SK-N-SH treated with all-trans-retinoic acid at 6 μM for 48 hours (cell line): ENCODE measurements at places on chromosomes 16 and 17.

GRCh38 chr16:68357923-68358322, 47.1 kb downstream of the PRMT7 start:
- no peak for ATAC-seq

- no peak for ATAC-seq
Observed at GRCh38 chr16:67986949-67987348, 6.7 kb upstream of the DPEP3 start.

GRCh38 chr16:31108035-31108793, at the start of gene BCKDK:
Gene BCKDK (plus strand): TSS chr16:31108386. CDS start chr16:31109224, 838 bp downstream.
- ATAC-seq, result peak; percentile 98

GRCh38 chr16:30166202-30166902, 17.1 kb upstream of the CORO1A start:
- no peak for ATAC-seq

GRCh38 chr17:41393294-41393693, 4.1 kb downstream of the KRT31 start:
- ATAC-seq, result no peak

DNA sequence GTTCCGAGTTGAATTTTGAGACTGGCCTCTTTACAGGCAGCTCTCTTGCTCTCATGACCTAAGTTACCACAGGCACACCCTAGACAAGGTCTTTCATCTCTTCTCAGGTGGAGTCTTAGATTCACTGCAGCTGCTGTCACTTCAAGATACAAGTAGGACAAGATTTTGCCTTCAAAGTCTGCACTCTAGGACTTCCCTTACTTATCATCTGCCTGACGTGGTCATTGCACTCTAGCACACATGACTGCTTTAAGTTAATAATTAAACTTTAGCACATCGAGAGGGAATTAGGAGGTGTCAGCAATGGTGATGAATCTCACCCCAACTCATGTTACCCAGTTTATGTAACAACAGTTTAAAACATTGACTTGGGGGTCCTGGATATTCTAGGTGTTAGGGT, 25.6 kb downstream of the RNF135 start:
- no peak for ATAC-seq

- ATAC-seq, result peak; percentile 88
Observed at GRCh38 chr17:61927208-61928100, at the start of gene INTS2. Gene INTS2 (minus strand): TSS chr17:61927982. CDS start chr17:61926644, 1,338 bp downstream.

DNA sequence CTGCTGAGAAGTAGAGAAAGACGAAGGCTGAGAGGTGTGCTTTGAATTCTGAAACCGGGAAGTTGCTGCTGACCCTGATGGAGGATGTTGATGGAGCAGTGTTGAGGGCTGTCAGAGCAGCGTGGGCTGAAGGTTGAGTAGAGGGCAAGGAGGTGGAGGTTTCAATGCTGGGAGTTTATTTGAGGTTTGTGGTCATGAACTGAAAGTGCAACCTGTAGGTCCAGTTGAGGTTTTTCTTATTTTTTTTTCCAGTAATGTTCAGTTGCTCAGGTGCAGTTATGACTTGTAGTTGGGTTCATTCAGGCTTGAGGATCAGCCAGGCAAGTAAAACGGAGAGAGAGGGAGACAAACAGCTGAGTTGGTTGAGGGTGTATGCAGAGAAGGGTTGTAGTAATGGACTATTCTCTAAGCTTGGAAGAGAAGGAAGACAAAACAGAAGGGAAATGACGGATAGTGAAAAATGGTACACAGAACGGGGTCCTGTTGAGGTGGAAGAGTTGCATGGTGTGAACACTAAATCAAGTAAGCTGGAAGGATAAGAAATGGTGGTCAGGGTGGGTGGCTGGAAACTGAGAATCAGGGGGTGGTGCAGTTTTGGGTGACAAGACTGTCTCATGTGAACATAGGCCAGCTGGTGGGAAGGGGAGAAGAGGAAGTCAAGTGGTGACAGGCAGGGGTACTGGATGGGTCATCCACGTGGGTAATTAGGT, 8.7 kb upstream of the UBE2G1 start:
- ATAC-seq, result no peak

- ATAC-seq, result peak; percentile 96
Observed at GRCh38 chr17:58200024-58200633, 7.6 kb downstream of the EPX start.

DNA sequence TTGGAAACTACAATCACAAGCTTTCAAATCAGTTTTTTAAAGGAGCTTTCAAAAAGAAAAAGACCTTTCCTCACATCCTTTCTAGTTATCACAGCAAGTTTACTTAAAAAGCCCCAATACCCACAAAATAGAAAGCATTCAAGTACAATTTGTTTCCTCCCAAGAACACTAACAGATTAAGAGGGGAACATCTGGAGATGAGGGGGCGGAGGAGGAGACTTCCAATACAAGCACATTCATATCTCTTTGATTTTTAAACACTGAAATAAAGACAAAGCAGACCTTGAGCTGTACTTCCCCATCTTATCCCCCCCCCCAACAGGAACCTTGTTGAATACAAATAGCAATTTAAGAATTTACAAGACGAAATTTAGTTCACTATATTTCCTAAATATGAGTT, 2.0 kb downstream of the YWHAE start:
- ATAC-seq, result no peak

DNA sequence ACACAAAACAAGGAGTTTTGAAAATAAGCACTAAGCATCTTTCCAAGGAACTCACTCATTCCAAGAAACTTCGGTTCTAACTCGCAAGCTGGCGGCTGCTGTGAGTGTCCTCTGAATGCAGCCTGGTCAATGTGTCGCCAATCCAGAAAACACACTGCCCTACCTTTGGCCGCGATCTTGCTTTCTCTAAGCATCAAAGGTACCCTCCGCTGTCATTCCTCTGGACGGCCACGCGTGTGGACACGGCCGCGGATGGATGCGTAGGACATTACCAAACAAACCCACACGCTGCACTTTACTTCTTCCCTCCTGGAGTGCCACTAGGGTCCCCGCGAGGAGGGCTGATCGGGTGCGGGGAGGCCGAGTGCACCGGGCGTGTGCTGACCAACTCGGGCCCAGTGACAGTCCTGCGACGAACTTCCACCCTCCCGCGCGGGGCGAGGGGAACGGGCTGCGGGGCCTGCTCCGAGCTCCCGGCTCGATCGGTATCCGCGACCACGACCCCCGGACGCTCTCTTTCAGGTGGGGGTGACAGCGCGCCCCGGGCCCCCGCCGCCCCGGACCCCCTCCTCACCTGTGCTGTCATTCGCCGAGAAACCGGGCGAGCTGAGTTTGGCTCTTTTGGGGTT, 1.1 kb downstream of the CREBBP start:
- ATAC-seq, result peak; percentile 38

- no peak for ATAC-seq
Observed at GRCh38 chr16:25041471-25041870, 26.3 kb upstream of the ARHGAP17 start.

- ATAC-seq, result no peak
Observed at GRCh38 chr16:84868829-84869472, 49.2 kb downstream of the CRISPLD2 start.

GRCh38 chr16:88543230-88543813, 26.9 kb upstream of the ZC3H18 start:
- ATAC-seq, result no peak

GRCh38 chr17:65022751-65023700, 33.5 kb downstream of the GNA13 start:
- ATAC-seq, result peak; percentile 44

GRCh38 chr17:16442141-16442540, 26.8 kb downstream of the TRPV2 start:
- ATAC-seq, result no peak

DNA sequence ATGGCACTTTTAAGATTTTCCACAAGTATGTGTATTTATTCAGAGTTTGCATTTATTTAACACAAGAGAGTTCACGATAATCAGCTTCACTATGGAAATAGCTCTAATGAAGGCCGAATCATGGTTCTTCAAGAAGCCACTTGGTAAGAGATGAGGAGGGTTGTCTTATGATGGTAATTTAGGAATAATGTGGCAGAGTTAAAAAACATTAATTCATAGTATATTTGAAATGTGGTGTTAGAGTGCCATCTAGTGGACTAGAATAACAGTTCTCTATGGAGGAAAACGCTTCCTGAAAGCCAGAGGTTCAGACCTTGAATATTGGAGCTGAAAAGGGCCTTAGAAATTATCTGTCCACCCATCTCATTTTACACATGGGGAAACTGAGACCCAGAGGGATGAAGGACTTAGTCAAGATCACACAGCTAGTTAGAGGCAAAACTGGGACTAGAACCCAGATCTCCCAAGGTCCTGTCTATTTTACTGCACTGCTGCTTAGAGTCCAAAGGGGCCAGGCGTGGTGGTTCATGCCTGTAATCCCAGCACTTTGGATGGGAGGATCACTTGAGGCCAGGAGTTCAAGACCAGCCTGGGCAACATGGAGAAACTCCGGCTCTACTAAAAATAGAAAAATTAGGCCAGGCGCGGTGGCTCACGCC, 33.8 kb upstream of the KPNB1 start:
- peak; percentile 81 for ATAC-seq

GRCh38 chr17:31488982-31489294, 97.5 kb downstream of the RAB11FIP4 start:
- ATAC-seq, result peak; percentile 11; the same call in 1 of the 3 replicates

DNA sequence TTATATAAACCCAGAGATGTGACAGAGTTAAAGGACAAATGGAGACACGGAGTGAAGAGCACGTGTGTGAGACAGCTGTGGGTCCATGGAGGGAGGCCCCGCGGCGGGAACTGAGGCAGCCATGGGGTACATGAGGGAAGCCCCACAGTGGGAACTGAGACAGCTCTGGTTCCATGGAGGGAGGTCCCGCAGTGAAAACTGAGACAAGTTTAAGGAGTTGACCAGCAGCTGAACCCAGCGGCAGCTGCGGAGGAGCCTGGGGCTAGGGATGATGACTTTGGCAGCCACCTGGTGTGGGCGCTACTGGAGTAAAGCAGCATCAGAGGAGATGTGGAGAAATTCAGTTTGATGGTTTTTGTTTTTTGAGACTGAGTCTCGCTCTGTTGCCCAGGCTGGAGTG, 185.1 kb downstream of the RPTOR start:
- no peak for ATAC-seq

DNA sequence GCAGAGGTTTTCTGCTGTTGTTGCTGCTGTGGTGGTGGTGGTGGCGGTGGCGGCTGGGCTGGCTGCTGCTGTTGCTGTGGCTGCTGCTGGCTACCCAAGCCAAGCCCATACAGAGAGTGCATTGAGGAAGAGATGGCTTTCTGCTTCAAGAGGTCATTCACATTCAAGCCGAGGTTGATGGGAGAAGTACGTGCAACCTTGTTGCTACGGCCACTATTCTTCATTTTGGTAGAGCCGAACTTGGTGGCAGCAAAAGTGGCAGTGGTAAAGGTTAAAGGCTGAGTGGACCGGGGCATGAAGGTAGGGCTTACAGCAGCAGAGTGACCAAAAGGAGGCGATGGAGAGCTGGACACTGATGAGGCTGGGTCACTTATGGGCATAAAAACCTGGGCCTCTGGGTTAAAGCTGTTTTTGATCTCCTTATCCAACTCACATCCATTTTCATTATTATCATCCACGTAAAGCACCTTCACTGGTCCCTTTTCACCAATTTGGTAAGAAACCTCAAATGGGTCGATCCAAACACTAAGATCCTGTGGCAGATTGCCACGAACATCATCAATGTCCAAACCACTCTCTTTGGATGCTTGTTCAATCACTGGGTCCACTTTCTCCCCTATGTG, 2.8 kb downstream of the TOB1 start:
- ATAC-seq, result no peak

DNA sequence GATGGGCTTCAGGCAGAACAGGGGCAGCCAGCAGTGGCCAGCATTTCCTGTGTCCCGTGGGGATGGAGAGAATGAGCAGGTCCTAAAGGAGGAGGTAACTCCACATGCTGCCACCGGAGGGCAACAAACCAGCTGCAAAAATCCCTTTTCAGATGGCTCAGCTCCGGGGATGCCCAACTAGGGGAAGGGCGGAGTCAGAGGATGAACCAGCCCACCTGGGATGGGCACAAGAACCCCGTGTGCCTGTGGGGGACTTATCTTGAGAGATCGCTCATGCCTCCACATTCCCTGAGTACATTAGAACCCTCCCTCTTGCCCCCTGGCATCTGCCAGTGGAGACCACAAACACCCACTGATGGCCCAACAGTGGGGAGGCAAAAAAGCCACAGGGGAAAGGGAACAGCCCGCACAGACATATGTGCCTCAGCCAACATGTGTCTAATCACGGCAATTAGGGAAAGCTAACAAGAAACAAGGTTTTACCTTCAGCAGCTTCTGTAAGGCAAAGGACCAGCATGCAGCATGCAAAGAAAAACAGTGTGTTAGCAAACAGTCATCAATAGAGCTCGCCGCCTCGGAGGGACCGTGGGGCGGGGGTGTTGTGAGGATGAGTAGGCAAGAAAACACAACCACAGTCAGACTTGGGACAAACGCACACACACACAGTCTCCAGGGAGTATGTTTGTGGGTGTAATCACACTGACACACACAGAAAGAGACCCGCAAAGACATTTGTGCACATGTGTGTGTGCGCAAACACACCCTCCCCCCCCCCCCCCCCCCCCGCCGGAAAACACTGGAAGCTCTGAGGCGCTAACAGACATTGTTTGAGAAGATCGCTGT, 64.0 kb downstream of the MYO18A start:
- ATAC-seq, result peak; percentile 74

- no peak for ATAC-seq
Observed at GRCh38 chr16:19517424-19518089, 4.3 kb downstream of the GDE1 start.

DNA sequence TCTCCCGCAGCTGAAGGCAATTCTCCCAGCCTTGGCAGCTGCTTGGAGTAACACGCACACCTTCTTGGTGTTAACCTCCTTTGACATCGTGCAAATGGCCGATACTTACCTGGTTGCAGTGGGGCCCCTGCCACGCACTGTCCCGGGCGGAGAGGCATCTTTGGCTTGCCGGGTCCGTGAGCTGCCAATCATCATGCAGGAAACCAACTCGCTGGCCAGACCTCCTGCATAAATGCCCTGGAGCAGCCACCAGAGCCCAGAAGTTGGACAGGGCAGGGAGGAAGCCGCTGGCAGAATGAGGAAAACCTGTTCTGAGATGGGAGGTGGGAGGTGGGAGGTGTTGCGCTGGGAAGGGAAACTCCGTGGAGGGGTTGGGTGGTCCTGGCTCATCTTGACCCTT, 41.7 kb upstream of the CREBBP start:
- no peak for ATAC-seq

DNA sequence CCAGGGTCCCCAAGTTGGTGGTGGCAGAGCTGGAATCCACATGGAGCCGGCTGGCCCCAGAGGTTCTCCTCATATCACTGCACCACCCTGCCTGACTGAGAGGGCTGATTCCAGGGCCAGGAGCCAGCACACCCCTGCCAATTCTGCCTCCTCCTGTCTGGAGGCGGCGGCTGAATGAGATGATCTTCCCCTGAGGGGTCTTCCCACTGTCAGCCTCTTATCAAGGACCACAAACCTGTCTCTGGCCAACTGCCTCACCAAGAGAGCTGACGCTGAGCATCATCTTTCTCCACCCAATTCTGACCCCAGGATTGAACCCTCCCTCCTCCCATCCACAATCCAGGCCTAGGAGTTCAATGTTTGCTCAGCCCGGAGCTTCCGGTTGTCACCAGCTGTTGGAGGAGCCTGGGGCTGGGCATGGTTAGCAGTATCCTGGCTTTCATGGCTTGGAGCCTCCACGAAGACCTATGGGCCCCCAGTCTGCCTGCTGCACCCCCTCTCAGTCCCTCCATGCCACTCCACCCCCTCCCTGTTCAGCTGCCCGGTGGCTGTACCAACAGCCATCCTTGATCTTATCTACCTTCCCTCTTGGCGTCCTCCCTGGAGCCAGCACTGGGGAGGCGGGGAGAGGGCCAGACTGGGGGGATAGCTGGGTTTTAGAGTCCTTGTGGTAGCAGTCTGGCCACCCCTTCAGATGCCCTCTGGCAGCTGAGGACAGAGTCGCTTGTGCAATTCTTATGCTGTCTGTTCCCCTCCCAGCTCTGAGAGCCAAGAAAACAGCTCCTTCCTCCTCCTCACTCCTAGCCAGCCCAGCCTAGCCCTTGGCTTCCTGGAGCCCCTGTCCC, 25.6 kb downstream of the ABCC3 start:
- ATAC-seq, result peak; percentile 57
